Activated B cell treated with CpG ODN at 0.5 μM for 24 hours (primary cell): ENCODE measurements at places on chromosomes 13 and 19.
A peak's percentile ranks its signal among the peaks of the same experiment; 100 is the strongest.

- no peak for DNase-seq
These were observed 827.6 kb downstream of the DACH1 start for GRCh38 chr13:71039440-71039839.

DNA sequence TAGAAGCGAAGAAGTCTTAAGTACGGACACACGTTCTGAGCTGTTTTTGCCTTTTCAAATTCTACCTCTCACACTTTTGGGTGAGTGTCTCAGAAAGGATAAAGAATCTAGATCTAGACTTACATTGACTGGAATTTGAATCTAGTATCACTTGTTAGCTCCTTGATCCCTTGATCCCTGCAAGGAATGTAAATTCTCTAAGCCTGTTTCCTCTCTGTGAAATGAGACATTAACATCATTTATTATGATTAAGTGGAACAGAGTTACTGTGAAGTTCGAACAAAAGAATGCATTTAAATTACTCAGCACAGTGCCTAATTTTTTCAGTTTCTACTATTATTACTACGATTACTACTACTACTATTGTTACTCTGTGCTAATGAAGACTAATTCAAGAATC is 86.6 kb upstream of the POSTN start:
- DNase-seq = no peak

DNA sequence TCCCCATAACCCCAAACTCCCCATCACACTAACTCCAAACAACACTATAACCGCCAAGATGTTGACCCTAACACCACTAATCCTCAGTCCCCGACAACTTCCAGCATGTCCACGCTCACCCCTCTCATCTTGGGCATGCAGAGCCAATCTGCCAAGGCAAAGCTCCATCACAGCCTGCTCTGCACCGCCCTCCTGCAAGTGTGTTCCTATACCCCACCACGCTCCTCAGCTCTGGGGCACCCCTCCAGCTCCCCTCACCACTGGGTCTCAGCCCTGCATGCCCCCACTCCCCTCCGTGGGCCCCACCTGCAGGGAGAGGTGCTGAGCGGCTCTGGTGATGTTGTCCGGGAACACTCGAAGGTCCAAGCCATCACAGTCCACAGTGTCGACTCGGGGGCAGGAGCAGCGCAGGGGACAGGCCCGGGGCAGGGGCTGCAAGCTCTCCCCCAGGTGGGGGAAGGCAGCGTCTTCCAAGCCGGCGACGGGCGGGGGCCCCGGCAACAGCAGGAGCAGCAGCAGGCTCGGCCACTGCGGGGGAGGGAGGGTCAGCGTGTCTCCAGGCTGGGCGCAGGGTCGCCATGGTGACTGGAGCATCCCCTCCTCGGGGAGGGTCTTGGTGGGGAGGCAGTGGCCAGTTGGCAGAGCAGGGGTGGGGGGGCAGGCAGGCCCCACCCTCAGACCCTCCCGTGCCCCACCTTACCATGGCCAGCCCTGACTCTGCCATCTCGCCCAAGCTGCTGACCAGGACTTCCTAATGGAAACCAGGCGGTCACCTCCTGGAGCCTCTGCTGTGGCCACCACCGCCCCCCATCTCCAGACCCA is 527 bp downstream of the PODNL1 start:
- no peak for DNase-seq

DNA sequence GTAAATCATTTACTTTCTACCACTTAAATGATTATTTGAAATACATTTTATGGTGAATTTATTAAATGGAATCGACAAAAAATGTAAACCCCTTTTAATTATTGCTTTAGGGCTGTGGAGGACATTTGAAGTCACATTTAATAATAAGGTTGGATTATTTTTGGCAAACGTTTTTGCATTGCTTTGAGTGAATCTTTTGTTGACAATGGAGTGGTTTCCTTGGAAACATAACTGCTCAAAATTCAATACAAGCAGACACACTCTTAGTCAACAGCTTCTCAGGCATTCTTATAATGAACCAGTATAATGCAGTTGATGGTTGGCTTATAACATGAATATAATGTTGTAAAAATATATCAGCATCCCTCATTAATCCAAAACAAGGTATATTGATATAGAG is 104.7 kb downstream of the DCLK1 start:
- no peak for DNase-seq

- no peak for DNase-seq
These were observed 25.6 kb downstream of the MAST3 start for GRCh38 chr19:18122860-18123795.

- DNase-seq = no peak
These were observed 28.5 kb downstream of the CRYL1 start for GRCh38 chr13:20497006-20497775.

GRCh38 chr13:79830426-79830825 is 349.5 kb downstream of the NDFIP2 start:
- no peak for DNase-seq

DNA sequence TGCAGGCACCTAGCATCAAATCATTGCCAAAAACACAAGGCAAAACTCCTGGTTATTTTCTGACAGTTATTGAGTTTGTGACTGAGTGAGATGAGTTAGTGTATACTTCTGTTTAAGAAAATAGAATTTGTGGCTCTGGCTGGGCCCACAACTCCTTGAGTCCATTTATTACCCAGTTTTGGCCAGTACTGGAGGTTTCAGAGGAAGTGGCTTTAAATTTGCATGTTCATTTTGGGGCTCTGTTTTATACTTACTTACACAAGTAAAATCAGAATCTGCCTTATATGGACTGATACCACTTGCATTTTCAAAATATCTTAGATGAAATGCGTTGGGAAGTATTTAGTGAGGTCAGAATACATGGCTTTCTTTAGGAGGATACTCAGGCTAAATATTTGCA is 29.0 kb downstream of the TNFSF11 start:
- DNase-seq = no peak

DNA sequence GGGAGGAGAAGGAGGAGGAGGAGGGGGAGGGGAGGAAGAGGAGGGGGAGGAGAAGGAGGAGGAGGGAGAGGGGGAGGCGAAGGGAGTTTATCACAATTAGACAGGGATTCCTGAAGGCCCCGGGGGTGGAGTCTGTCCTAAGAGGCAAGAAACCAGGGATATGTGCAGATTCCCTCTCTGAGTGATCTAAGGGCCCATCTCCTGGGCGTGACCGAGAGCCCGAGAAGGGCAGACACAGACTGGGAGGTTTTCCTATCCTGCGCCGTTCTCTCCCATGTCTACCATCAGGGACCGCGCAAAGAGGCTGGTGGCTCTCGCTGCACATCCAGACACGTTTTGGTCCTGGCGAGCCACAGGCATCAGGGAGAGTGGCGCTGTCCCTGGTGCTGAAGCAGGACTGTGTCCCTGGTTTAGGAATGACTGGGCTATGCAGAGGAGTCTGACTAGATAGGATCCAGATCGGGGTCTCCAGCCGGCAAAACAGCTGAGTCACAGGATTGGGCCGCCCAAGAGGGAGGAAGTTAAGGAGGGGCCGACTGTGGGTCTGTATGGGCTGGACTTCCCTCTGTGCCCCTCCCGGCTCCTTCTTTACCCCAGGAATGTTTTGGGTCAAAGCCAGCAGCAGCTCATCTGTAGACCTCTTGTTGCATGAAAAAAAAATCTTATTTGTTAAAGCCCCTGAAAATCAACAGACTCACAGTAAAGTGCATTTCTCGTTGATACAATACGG is 17.9 kb upstream of the ZNF175 start:
- peak; percentile 56 for DNase-seq

- no peak for DNase-seq
These were observed 11.2 kb downstream of the FEM1A start for GRCh38 chr19:4802711-4803110.

DNA sequence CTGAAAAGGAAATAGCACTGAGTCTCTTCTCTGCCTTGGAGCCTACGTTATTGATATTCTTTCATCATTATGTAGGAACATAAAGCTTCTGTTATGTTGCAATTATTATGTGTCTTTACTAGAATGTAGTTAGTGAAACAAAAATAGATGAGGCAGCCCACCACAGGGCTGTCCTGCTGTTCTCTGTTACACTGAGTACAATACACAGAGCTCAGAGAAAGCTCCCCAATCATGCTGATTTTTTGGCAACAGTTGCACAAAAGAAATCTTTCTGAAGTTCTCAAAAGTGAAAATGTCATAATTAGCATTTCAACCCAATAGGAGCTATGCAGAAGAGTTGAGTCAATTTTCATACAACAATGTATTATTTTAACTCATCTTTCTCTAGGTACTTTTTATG is 119.5 kb downstream of the EFNB2 start:
- no peak for DNase-seq

- DNase-seq = no peak
These were observed 113.6 kb downstream of the HS6ST3 start for GRCh38 chr13:96203471-96203870.

GRCh38 chr13:28622286-28622685 is 36.6 kb upstream of the POMP start:
- no peak for DNase-seq

DNA sequence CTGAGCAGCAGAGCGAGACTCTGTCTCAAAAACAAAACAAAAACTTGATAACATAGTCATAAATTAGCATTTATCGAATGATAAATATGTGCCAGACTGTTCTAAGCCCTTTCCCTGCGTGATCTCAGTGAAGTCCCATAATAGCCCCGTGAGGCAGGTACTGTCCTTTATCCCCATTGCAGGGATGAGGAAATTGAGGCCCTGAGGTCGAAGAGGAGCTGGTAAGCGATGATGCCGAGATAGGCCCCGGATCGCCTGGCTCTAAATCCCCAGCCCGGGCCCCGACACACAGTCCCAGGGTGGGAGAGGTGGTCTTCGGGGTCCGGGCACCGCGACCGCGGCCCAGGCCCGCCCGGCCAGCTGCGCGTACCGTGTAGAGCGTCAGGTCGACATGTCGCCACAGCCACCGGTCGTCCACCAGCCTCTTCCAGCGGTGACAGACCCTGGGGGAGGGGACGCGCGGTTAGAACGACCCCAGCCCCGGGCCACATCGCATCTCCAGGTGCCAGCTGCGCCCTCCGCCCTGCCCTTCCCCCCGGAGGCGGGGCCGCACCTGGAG is 625 bp downstream of the FBXL12 start:
- no peak for DNase-seq

DNA sequence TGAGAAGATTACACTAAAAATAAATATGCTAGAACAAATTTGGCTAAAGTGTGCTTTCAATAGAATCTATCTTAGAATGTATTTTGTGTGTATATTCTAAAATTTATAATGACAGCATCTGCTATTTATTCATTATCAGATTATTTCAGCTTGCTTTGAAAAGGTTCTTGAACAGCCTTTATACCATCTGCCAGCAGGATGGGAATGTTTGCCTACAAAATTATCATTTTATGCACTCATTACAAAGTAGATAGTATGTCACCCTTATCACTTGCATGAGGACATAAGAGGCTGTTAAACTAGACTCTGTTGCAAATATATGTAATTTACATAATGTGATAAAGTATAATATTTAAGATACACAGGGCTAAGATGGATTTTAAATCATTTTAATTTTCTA is 1286.9 kb upstream of the PCDH20 start:
- DNase-seq = no peak

DNA sequence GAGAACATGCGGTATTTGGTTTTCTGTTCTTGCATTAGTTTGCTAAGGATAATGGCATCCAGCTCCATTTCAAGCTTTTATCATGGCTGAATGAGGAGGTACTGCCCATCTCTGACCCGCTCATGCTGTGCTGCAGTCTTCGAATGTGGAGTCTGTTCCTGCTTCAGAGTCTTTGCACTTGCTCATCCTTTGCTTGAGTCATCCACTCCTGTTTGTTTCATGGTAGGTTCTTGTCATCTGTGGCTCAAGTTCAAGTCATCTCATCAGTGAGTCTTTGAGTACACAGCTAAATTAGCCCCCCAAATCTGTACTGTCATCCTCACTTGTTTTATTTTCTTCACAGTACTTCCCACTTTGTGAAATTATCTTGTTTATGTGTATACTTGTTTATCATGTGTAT is 5.4 kb downstream of the UCHL3 start:
- no peak for DNase-seq

DNA sequence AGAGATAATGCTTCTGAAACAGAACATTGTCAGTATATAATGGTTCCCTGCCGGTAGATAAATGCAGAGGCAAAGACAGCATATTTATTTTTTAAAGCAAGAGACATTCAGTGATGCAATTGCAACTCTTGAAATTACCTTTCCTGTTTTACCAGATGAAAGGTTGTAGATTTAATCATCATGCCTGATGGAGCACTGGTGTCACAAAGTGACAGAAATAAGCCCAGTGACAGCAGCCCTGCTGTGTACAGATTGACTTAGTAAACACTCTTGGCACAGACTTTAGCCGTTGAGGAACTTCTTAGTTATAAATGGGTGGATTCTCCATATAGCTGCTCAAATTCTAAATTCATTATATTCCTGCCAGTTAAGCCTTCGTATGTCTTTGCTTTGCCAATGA is 172.5 kb downstream of the ITGBL1 start:
- no peak for DNase-seq

GRCh38 chr19:39342647-39343305 is 555 bp downstream of the SAMD4B start:
- DNase-seq = no peak

GRCh38 chr13:43424412-43424811 is 362.4 kb downstream of the ENOX1 start:
- DNase-seq = no peak

GRCh38 chr19:10686193-10686592 is 15.0 kb upstream of the QTRT1 start:
- DNase-seq = no peak

GRCh38 chr19:41528106-41528505 is 47.9 kb upstream of the CEACAM21 start:
- DNase-seq = no peak

DNA sequence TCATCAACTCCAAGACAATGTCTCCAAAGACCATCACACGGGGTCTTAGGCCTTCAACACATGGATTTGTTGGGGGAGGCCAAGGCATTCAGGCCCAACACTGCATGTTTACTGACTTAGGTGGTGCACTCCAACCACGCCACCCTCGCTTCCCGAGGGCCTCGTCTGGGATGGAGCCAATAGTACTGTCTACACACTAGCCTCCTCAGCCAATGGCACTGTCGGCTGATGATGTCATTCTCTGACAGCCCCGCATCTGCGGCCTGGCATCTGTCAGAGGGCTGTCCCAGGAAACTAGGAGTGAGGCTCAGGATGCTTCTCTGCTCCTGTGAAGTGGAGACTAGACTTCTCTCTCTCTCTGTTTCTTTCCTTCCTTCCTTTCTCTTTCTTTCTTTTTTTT is 96.6 kb downstream of the TEX26 start:
- DNase-seq = no peak
